DMS153 (cell line): ENCODE measurements at places on chromosomes 7 and 10.

GRCh38 chr7:151448261-151449252 is 8.6 kb upstream of the CRYGN start:
- DNase-seq, result no peak

DNA sequence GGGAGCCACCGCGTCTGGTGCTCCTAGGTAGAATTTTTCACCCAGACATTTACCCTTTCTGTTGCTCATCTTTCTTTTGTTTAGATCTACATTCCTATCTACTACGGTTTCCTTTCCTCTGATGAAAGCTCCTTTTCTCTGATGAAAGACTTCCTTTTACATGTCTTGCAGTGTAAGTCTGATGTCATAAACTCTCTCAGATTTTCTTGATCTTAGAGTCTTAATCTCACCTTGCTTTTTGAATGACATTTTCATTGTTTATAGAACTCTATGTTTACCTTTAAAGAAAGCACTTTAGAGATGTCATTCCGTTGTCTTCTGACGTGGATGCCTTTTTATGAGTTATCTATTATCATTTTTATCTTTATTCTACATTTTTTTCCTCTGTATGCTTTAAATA is 171.8 kb upstream of the MTPN start:
- no peak for DNase-seq

- DNase-seq, result peak; percentile 57
Measured at GRCh38 chr10:111360260-111360925, 283.6 kb downstream of the ADRA2A start.

GRCh38 chr7:85234730-85235129 is 47.9 kb upstream of the SEMA3D start:
- no peak for DNase-seq

DNA sequence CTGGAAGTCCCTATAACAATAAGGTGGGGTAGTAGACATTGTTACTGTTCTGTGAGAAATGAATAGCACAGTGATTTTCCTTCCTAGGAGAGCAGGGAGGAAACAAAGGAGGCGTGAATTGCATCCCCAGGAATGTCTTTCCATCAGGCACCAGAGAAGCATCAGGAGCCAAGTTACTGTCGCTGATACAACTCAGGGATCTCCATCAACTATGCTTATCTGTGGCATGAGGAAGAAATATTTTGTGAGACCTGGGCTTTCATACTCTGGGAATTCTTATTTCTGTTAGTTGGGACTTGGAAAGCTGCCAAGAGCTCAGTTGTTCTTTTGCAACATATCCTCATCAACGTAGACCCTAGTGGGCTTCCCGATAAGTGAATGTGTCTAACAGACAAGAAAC is 622.3 kb downstream of the SUGCT start:
- no peak for DNase-seq

DNA sequence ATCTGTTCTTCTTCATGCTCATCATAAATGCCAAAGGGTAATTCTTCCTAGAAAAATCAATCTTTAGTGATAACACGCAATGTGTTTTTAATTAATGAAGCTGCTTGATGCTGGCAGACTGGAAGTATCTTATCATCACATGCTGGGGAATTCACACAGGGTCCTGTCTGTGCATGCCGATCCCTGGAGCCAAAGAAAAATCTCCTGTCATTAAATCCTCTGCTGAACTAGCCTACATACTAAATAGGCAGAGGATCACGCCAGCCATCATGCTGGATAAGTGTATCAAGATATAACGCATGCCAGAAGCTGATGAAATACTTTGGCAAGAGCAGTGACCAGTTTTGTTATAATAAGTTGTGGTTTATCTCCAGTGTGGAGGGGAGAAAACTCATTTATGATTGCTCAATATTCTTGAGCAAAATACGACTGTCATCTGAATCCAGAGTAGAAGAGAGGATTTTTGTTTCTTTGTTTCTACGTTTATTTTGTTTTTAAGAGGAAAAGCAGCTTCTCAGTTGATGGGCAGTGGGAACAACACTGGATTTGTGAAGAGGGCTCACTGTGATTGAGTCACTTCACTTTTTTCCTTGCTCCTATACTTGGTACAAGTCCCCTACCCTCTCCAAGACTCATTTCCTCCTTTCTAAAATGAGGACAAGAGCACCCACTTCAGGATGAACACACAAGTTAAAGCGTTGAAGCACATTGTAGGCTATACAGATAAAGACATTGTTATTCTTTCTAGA is 649.1 kb downstream of the TNS3 start:
- no peak for DNase-seq

GRCh38 chr7:118109607-118110006 is 74.4 kb upstream of the LSM8 start:
- DNase-seq, result peak; percentile 81

- no peak for DNase-seq
Measured at GRCh38 chr10:51400392-51401096, 298.9 kb downstream of the CSTF2T start.

DNA sequence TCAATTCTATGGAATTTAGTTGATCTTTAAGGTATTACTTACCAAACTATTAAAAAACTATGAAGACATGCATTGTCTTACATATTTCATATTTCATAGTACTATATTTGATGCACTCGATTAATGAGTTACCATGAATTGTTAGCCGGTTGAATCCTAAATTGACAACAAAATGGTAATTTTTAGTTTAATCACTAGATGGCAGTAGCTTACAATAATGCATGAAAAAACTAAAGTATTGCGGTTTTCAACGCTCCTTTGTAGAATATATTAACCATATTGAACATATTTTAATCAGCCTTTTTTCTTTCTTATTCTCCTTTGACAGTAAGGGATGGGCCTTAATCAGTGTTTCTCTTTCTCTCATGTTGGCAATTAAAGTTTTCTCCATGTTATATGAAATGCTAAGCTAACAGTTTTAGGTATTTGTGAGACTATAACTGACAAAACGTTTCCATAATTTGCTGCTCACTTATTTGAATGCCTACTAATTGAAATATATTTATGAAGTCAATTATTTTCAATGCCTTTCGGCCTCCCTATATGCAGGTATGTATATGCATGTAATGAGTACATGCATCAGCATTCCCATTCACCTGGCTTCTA is 48.5 kb upstream of the ARL4A start:
- peak; percentile 31 for DNase-seq

DNA sequence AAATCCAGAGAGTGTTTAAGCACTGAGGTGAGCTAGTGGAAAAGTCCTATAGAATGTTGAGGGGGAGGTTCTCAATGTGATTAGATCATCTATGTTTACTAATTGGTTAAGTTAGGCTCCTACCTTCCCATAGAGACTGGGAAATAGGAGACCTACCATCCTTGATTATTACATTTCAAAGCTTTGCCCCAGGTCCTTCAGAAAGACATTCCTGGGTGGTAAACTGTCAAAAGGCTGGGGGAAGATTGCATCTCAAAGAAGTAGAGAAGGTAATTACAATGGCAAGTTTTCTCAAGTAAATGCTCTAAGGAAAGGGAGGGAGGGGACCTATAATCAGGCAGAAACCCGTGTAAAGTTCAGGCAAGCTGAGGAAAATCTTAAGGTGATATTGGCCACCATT is 247.8 kb upstream of the SMIM30 start:
- no peak for DNase-seq

GRCh38 chr10:131729361-131729760 is 171.4 kb upstream of the PPP2R2D start:
- DNase-seq, result no peak

- no peak for DNase-seq
Measured at GRCh38 chr7:92841192-92841591, 4.8 kb upstream of the CDK6 start.

- DNase-seq, result no peak
Measured at GRCh38 chr7:98203261-98203963, 7.8 kb upstream of the BHLHA15 start.

GRCh38 chr10:76113952-76114351 is 682.5 kb downstream of the LRMDA start:
- DNase-seq, result peak; percentile 22
